CD4-positive, alpha-beta T cell treated with Interleukin-4 for 4 hours (primary cell): ENCODE measurements at places on chromosomes 7 and 10.

GRCh38 chr10:96924861-96925260, 92.8 kb downstream of the LCOR start:
- no peak for DNase-seq

DNA sequence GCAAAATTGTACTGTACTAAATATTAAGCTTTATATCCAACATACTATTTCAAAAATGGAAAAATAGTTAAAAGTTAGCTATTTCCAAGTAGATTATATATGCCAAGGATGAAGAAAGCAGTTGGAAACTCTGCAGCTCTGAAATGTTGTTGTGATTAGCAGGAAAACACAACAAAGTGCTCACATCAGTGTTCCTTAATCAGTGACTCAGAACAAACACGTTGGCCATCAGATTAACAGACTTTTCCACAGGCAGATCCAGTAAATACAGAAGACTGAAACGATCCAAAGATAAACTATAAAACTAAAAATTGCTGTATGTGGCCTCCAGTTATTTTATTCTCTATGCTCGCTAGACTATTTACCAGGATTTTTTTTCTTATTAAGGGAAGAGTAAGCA, 99.6 kb upstream of the SEMA3D start:
- no peak for DNase-seq

- no peak for DNase-seq
These were observed 4.6 kb upstream of the TSPAN15 start for GRCh38 chr10:69446650-69447151.

GRCh38 chr10:99777918-99778714, 4.3 kb upstream of the ABCC2 start:
- DNase-seq, result no peak

- no peak for DNase-seq
These were observed 248.1 kb downstream of the ABCA13 start for GRCh38 chr7:48419401-48419800.

GRCh38 chr10:130787821-130788220, 523.7 kb downstream of the TCERG1L start:
- DNase-seq, result no peak
